BJ (cell line): ENCODE measurements at places on chromosomes 7 and 10.

DNA sequence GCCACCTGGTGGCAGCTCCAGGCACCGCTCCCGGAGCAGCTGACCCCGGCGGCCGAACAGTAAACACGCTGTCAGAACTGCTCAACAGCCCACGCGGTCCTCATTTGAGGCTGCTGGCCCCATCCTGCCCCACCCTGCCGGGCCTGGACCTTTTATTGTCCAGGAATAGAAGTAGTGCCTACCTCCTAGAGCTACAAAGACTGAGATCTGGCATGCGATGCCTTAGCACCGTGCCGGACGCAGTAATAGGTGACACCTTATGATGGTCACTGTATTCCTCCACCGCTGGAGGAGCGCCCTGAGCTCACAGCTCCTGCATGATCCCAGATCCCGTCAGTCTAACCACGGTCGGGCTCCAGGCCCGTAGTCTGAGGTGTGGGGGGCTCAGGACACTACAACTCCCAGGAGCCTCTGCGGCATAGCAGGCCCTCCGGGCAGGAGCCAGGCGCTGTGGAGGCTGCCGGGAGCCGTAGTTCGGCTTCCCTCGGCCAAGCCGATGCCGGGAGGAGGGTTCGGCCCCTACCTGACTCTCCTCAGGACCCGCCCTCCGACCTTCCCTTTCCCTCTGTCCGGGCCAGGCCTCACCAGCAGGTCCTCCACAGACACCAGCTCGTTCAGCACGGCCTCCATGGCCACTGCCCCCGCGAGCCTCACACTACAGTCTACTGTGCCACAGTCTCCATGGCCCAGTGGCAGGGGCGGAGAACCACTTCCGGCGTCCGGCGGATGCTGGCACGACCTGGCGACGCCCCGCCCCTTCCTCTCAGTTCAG lies at the start of gene FIS1:
Gene FIS1, minus strand, starts transcription at position 707 of the 772 bp plus-strand sequence. Its CDS starts 77 bp downstream, at position 630.
- peak; percentile 47 for DNase-seq

- DNase-seq = no peak
These were observed 185.8 kb downstream of the GRM8 start for GRCh38 chr7:127066974-127067373.

GRCh38 chr10:86210416-86210815 lies 156.2 kb downstream of the GRID1 start:
- DNase-seq = no peak

GRCh38 chr10:124971276-124971675 lies 29.4 kb downstream of the ZRANB1 start:
- DNase-seq = no peak

DNA sequence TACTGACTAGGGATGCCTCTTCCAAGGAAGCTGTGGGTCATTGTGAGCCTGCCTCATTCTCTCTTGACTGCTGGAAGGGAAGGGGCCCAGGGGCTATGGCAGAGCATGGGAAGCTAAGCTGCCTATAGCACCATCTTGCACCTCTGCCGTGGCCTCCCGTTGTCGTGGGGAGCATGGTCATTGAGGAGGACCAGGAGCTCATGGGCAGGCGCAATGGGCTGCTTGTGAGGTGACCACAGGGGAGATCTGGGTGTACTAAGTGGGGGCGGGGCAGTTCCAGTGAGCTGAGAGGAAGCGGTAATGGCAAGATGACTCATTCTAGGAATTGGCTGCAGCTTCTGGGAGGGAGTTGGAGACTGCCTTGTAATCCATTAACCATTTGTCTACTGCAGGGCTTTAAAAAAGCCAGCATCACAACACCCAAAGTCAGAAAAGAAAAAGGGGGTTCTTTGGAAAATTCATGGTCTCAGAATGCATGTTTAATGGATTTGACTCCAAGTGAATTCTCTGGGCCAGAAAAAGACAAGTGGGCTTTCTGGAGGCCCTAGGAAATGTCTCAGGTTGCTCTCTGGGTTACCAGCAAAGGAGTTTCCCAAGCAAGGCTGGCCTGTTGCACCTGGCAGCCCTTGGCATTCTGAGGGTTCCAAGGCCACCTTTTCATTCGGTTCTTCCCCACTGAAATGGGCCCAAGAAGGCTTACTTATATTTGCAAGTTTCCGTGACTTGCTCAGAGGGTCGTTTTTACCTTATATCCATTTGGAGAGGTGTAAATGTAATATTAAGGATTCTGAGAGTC lies 3.6 kb downstream of the DUSP5 start:
- no peak for DNase-seq

DNA sequence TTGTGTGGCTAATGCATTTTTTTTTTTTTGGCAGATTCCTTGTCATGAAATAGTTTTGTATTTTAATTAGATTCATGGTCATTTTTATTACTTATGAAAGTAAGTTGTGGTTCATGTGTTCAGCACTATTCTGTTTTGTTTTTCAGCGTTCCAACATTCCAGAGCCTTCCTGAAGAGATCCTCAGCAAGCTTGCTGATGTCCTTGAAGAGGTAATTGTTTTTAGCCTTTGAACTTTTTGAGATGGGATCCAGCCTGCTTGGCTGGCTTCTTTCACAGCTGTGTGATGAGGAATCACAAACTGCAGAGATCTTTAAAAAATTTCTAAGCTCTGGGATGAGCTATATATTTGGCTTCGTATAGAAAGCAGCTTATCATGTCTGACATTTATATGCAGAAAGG lies 208.0 kb upstream of the CSTF2T start:
- no peak for DNase-seq

- DNase-seq = no peak
These were observed 206.3 kb upstream of the KLF14 start for GRCh38 chr7:130940326-130940725.

DNA sequence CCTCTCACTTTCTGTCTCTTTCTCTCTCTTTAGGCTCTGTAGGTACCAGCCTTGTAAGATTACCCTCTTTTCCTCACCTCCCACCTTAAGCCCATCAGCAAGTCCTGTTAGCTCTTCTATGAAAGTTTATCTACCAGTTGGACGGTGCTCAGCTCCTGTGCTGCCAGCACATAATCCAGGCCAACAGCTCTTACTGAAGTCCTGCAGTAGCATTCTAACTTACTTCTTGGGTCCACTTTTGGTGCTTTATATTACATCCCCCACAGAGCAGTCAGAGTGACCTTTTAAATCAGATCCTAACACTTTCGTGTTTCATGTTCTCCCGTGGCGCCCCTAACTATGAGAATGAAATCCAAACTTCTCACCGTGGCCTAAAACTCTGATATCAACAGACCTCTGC lies 38.9 kb upstream of the ITGA8 start:
- DNase-seq = no peak

DNA sequence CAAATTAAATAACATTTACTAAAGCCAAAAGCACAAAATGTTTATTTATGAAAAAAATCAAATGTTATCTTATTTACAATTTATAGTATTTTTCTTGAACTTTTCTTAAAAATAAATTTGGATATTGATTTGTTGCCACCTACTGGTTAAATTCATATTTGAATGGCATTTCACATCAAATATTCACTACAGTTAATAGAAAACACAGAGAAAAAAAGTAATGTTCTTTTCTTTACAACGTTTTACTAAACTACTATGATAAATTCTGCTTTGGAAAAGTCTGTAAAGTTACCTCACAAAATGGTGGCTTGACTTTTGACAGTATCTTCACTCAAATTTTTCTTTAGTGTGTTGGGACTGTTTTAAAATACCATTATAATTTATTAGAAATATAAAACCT lies 52.7 kb downstream of the SRPK2 start:
- DNase-seq = no peak

GRCh38 chr7:70093205-70093904 lies 495.1 kb downstream of the AUTS2 start:
- DNase-seq = no peak

DNA sequence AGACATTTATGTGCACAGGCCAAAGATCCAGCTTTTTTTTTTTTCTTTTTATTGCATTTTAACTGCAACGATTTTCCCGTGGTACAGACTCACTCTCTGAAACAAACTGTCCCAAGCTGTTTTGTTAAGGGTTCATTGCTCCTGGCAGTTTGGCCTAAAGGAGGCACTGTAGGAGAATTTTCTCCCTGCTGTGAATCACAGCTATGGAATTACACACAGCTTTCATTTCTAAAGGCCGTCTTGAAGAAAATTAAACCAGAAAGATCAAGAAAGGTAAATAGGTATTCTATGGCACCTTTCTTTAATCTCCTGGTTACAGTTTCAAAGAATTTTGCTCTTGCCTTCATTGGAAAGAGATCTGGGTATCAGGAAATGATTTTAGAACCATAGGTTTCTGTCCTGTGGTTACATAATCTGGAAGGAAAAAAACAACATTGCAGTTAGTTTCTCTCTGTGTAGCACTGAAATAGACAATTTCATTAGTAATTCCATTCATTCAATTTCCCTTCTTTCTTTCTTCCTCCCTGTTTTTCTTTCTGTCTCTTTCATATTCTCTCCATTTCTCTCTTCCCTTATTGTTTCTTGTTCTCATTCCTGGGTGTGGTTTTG lies 51.2 kb downstream of the PDK4 start:
- DNase-seq = peak; percentile 14

DNA sequence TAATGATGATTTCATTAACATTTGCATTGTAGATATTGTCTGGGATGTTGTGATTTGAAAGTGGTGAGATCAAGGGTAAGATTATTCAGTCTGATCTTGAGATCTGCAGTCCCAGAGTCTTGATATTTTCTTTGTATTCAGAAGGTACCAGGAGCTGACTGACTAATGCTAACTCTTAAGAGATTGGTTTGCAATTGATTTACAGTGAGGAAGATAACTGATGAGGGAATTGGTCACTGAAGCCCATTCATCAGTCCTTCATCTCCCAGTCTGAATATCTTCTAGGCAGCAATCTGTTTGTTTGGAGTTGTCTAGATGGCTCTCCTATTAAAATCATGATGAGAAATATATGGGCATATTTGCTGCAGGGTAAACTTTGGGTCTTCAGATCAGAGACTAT lies 473.7 kb downstream of the ARL4A start:
- DNase-seq = no peak

DNA sequence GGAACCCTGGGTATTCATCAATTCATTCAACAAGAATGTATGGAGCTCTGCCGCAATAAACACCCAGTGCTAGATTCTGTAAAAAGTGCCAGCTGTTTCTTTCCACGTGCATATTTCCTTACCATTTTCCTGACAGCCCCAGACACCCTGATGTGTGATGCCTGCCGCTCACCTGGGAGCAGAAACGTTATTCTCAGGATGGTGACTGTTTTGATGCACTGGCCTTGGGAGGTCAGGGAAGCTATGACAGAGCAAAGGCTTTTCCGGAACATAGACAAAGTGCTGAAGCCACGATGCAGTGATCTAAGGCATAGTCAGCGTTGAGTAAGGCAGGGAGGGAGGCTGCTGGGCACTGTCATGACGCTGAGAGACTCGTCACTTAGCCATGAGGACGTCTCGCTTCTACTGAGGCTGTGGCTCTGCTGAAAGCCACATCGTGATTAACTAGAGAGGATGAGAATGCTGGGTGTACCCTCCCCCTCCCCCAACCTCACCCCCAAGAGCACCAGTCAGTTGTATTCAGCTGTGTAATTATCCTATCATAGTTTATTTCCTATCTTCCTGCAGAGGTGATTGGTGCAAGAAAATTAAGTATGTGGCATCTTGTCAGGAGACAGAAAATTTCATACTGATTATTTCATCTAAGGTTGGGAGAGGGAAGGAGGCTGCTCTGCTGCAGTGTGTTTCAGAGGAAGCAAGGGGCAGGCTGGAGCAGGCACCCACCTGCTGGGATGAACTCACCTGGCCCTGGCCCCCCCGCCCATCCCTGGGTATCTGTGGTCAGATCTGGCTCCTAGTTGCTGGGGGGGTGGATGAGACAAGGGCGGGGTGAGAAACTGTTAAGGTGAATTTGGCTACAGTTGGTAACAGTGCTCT lies 48.8 kb upstream of the SMNDC1 start:
- DNase-seq = peak; percentile 71

- no peak for DNase-seq
These were observed 389.6 kb downstream of the GALNT17 start for GRCh38 chr7:71521506-71521905.

DNA sequence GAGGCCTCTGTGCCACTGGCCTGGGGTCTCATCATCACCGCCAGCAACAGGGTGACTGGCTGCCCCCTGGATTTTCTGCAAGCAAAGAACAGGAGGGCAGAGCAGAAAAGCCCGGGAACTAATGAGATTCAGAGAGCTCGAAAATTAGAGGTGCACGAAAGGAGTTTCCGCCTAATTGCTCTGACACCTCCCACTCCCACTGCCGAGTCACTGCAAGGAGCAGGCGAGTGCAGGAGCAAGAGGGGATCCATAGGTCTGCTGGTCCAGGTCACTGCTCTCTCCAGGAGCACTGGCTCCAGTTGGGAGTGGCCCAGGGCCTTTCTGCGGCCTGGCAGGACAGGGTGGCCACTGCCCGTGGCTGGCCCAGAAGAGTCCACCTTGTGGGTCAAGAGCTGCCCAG lies 276.2 kb downstream of the KCNMA1 start:
- DNase-seq = no peak

GRCh38 chr7:142376356-142376997 lies 118.6 kb upstream of the PRSS58 start:
- no peak for DNase-seq

DNA sequence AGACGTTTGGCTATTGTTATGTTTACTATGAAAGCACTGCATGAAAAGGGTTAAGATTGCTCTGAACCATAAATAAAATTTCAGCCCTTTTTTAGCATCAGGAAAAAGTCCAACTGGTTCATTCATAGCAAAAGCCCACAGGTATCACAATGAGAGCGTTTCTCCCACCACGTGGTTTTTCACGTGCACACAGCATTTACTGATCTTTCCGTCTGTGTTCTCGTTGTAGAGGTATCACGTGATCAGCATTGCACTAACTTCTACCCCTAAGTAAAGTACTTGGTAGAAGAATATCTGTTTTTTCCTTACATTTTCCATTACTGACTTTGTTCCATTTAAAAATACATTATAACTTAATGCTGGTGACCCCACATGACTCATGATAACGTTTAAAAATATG lies 17.8 kb upstream of the CCDC3 start:
- DNase-seq = no peak

DNA sequence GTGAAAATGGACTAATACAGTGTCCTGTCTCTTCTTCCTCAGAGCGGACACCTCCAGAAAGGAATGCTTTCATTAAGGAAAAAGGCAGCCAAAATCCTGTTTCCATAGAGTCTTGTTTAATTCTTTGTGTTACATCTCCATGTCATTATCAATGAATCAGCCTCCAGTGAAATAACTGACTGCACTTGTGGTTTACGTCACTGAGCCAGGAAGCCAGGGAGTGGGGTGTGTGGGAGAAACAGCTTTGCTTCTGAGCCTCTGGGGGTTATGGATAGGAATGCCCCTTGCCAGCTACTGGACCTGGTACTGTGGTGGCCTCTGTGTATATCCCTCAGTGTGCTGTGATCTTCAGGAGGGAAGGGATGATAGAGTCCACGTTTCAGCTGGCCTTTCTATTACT lies 416.8 kb downstream of the GALNT17 start:
- DNase-seq = no peak

DNA sequence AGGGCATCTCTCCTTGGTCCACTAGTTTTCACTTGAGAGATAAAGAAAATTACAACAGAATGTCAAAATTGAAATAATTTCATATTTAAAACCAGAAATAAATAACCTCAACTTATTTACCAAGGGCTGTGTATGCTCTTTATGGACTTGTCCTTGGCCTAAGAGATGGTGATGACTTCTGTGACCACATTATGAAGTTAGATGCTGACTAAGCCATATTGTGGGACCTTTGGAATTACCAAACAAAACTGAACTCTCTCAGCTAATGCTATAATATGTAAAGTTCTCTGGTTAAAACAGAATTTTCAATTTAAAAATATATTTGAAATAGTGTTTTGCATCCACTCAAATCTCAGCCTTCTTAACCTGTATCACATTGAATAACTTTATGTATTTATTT lies 38.9 kb downstream of the CALCR start:
- no peak for DNase-seq

- no peak for DNase-seq
These were observed 56.5 kb downstream of the CCDC71L start for GRCh38 chr7:106604303-106604924.
